Colonic mucosa (tissue), 4 donors: ENCODE measurements at places on chromosomes 1 and 21. TPM values are rescaled to one million over a fixed set of nuclear protein-coding genes. Genes with fewer than 3 reads are reported as not detected.

Gene ARTN
- total RNA-seq, result 8.3 TPM

- DNase-seq, result no peak
Measured at GRCh38 chr1:19644395-19644680, 227 bp downstream of the NBL1 start.

Gene GJB3
- 20.7 TPM for total RNA-seq

Gene IGSF21
- 0.37 TPM for total RNA-seq

GRCh38 chr1:5423109-5423508 lies 569.1 kb downstream of the NPHP4 start:
- DNase-seq, result no peak

Gene SLC6A17
- total RNA-seq, result 0.19 TPM

DNA sequence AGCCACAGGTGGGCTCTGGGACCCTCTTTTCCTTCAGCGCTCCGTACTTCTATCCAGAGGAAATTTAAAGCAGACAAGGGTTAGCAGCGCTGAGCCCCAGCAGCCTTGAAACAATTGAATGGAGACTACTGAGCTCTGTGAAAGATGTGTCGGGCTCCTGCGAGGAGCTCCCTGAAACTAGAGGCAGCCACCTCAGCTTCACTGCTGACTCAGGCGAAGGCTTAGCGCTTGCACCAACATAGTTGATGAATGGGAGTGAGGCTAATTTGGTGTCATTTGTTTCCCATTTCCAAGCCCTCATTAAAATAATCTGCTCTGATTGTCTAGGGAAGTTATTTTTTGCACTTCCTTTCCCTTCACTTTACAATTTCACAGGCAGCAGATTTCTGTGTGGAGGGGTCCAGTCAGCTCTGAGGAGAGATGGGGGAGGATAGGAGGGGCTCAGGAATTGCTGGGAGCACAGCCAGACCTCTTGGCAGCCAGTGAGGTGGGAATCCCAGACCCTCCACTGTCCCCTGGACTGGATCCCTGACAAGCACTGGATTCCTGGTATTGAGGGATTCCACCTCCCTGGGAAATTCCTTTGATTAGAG lies 398.9 kb upstream of the PLXNA2 start:
- DNase-seq, result no peak

Gene MARCKSL1
- total RNA-seq, result 199 TPM

DNA sequence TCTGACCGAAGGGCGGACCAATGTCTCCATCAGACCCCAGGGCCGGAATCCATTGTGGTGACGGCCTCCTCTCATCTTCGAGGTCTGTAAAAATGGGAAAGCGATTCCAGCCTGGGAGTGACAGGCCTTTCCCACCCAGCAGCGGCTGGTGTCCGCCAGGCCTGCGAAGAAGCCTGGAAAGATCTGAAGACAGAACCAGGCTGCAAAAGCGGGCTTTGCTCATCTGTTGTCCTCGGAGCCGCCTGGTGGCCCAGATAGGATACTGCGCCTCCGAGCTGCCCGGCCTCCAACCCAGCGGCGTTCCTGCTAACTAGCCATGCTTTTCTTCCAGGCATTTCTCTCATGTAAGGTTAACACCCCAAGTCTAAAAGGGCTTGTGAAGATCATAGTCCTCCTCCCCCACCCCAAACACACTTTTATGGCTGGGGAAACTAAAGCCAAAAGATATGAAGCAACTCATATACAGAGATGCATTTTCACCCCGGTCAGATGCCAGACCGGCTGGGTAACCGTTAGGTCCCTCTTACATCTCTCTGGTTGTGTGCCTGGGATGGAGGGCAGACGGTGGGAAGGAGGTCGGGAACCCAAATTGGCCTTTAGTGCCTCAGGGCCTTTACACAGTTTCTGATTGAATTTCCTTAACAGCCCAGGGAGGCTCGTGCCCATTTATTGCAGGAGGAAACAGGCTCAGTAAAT lies 1.9 kb upstream of the DHRS3 start:
- DNase-seq, result peak; percentile 91

DNA sequence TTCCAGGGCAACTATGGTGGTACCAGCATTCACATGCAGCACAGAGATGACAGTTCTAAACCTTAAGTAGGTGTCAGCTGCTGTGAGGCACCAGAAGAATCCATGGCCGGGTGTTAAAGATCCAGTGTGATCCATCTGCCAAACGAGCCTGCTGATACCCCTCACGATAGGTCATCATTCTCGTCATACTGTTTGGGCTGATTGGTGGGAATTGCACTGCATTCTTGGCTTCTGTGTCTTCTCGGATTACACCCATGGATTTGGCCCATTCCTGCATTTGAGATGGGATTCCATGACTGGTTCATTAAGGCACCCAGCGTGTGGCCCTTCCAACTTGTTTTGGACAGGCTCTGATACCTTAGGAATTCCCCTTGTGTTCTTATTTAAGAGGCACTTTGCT lies 55.2 kb downstream of the ST6GALNAC3 start:
- DNase-seq, result no peak

- DNase-seq, result no peak
Measured at GRCh38 chr1:162695687-162696086, 63.4 kb downstream of the DDR2 start.

Gene HOOK1
- total RNA-seq, result 42.4 TPM

DNA sequence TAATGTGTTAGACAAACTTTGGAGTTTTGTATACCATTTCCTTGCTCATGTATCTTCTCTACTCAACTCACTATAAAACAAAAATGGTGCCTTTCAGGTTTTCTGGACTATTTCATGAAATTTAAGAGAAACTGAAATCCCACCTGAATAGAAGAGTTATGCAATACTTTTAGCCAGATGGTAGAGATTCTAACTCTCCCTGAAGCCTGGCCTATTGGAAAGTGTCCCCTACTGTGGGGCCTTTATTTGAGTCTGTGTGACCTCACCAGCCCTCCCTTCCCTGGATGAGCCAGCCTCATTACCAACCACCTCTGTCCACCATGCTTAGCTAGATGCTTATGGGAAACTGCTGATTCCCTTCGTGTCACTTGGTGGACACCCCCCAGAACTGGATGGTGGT lies 35.5 kb downstream of the TBX19 start:
- DNase-seq, result no peak

Gene OVAAL
- total RNA-seq, result not detected

Gene ABCG1
- total RNA-seq, result 60.0 TPM

Gene RAD54L
- total RNA-seq, result 5.9 TPM

Gene NR1I3
- not detected for total RNA-seq

GRCh38 chr1:8473121-8473875 lies 155.4 kb downstream of the SLC45A1 start:
- no peak for DNase-seq

Gene KRTAP13-2
- 2.3 TPM for total RNA-seq

Gene HES3
- total RNA-seq, result not detected

DNA sequence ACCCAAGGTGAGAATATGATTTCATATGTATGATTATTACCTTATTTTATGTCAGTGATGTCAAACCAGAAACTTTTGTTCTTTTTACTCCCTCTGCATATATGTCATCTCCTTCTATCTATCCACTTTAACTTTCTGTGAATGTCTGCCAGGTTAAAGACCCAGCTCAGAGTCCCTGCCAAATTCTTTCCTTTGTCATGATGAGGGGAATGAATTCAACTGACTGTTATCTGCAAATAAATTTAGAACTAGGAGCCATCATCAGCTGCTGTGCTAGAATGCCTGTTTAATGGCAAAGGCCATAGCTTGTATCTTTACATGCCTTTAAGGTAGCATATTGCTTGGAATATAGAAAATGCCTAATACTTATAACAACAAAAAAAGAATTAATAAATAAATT lies 815.6 kb upstream of the NEGR1 start:
- no peak for DNase-seq

Gene ROR1
- total RNA-seq, result 6.8 TPM

Gene C1orf141
- total RNA-seq, result not detected

DNA sequence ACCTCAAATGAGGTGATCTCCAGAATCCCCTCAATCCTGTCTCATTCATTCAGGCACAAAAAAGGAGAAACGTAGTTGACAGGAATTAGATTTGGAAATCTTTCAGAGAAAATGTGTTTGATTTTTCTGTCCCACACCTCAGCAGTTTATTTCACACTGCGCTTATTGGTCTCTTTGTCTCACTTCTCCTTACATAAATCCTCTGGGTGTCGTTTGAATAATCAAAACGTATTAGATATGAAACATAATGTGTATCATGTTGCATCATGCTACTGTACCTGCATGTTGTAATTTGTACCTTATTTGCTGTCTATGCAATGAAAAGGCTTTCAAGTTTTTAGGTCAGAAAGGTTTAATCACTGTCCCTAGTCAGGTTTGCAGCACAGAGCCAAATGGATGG lies 255.7 kb downstream of the DISC1 start:
- DNase-seq, result no peak

Gene RSPH1
- total RNA-seq, result 6.9 TPM

DNA sequence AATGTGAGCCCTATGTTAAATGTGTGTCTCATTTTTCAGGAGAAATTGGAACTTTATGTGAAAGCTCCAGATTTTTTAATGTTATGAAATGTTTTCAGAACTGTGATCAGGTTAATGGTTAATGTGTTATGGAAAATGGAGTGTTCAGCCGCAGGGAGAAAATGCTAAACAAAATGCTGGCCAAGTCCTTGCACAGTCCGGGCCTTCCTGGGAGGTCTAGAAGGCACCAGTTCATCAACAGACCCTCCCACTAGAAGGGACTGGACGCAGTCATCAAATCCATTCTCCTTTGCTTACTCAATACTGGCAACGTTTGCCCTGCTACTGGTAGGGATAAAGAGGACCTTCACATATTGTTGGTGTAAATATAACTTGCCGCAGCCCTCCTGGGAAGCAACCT lies 43.4 kb downstream of the VWA5B1 start:
- DNase-seq, result no peak
